Retinal pigment epithelial cell (primary cell): ENCODE measurements at places on chromosomes 1 and 21.

- no peak for DNase-seq
These were observed 5.6 kb upstream of the KCNA10 start for GRCh38 chr1:110524311-110525248.

- no peak for DNase-seq
These were observed 424 bp upstream of the NECAP2 start for GRCh38 chr1:16440131-16440469.

- DNase-seq: no peak
These were observed 28.4 kb downstream of the IER5 start for GRCh38 chr1:181116819-181117390.

GRCh38 chr1:234260578-234260977 lies 112.7 kb upstream of the COA6 start:
- no peak for DNase-seq

GRCh38 chr1:228272831-228273571 lies 65.2 kb downstream of the OBSCN start:
- no peak for DNase-seq

- DNase-seq: peak; percentile 7
These were observed 54.2 kb upstream of the SPATA6 start for GRCh38 chr1:48526008-48526710.

DNA sequence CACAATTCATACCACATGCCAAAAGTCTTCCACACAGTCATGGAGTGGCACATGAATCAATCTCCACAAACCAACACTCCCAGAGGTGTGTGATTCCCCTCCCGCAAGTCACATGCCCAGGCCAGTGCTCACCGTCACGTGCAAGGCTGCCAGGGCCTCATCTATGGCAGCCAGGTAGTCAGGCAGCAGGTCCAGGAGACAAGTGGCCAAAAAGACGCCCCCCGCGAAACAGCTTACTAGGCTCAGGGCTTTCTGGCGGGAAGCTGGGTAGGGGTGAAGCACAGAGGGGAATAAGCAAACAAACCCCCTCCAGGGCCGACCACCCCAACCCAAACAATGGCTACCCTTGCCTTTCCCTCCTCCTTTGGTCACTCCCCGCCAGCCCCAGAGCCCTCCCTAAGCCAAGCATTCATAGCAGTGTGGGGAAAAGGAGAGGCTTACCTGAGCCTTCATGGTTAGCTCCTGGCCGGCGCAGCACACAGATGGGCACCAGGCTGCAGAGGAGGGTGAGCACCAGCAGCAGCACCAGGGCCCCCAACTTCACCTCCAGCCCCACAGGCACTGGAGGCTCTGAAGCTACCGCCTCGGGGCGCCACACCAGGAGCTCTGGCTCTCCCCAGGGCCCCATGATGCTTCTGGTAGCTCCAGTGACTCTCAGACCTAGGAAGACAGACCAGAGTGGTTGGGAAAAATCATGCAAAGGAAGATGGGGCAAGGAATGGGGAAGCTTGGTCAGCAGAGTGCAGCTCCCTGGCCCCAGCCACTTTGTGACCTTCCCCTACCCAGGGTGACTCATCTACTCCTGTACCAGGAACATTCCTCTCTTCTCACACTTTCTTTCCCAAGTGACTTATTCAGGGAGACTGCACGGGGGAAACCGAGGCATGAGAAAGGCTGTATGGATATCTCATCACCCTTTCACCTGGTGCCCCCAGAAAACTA lies 978 bp downstream of the SLC39A1 start:
- no peak for DNase-seq

- no peak for DNase-seq
These were observed 248.9 kb downstream of the FGGY start for GRCh38 chr1:59545830-59546229.

GRCh38 chr1:37255136-37255795 lies 219.1 kb upstream of the ZC3H12A start:
- no peak for DNase-seq

- no peak for DNase-seq
These were observed 107.4 kb upstream of the CASZ1 start for GRCh38 chr1:10903821-10904220.

DNA sequence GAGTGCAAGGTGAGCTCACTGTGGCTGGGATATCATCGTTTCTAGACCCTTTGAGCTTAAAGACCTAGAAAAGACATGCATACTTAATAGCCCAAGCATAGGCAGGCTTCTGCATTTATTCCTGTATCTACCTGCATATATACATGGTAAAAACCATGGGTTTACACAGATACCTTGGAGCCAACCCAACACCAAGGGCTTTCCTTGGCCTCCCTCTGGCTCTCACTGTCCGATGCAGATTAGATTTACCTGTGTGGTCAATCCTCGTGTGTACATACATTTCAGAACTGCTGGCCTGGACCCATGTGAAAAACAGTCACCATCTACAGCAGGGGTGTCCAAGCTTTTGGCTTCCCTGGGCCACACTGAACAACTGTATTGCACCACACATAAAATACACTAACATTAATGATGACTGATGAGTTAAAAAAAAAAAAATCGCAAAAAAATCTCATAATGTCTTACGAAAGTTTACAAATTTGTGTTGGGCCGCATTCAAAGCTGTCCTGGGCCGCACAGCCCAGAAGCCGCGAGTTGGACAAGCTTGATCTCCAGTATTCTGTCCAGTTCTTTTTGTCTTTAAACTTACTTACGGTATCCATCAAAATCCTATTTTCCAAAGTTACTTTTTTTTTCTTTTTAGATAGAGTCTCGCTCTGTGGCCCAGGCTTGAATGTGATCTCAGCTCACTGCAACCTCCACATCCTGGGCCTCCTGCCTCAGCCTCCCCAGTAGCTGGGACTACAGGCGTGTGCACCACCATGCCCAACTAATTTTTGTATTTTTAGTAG lies 43.5 kb downstream of the WDR4 start:
- DNase-seq: no peak

GRCh38 chr21:26448751-26449150 lies 124.3 kb downstream of the CYYR1 start:
- DNase-seq: no peak

- DNase-seq: no peak
These were observed 510.5 kb downstream of the PLPP3 start for GRCh38 chr1:56068908-56069307.

- no peak for DNase-seq
These were observed 11.2 kb upstream of the RRP15 start for GRCh38 chr1:218273762-218274479.

DNA sequence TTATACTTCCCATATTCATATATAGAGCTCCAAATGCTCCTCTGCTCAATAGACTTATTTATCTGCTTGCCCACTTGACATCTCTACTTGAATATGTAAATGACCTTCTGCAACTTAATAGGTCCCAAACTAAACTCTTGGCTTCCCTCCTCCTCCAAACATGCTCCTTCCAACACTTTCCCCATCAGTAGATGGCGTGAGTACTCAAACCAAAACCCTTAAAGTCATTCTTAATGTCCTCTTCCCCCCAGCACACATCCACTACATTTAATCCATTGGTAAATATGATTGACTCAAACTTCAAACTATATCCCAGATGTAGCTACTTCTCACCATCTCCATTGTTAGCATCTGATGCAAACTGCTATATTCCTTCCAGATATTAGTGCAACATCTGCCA lies 48.5 kb upstream of the PBX1 start:
- DNase-seq: no peak
